HuH-7.5 (cell line): ENCODE measurements at places on chromosomes 2 and 18.
A peak's percentile ranks its signal among the peaks of the same experiment; 100 is the strongest.

DNA sequence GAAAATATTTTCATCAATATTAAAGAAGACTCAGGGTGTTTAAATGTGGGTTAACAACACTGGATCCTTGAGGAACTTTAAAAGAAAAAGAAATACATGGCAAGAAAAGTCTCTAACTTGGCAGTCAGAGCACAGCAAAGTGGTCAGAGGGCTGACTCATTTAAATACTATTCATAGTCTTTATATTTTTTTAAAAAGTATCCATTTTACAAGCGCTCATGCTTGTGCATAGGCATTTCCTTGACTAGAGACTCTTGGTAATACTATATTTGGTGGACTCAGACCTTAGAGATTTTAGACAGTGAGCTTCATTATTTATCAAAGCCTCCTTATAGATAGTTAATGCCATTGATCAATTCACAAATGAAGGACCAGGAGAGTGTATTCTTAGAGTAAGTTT is 110.2 kb downstream of the ABCA12 start:
- no peak for DNase-seq

DNA sequence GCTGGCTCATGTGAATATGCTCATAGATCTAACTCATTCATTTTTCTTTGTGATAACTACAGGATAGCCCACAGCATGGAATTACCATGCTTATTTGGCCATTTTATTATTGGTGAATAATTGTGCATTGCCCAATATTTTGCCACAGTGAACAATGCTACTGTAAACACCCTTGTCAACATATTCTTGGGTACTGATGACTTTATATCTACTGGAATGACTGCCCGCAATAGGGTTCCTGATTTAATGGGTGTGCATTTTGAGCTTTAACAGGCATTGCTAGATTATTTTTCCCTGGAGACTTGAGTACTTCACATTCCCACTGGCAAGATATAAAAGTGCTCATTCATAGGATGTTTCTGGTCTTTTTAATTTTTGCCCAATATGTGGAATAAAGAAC is 42.7 kb upstream of the EVA1A start:
- DNase-seq = no peak

DNA sequence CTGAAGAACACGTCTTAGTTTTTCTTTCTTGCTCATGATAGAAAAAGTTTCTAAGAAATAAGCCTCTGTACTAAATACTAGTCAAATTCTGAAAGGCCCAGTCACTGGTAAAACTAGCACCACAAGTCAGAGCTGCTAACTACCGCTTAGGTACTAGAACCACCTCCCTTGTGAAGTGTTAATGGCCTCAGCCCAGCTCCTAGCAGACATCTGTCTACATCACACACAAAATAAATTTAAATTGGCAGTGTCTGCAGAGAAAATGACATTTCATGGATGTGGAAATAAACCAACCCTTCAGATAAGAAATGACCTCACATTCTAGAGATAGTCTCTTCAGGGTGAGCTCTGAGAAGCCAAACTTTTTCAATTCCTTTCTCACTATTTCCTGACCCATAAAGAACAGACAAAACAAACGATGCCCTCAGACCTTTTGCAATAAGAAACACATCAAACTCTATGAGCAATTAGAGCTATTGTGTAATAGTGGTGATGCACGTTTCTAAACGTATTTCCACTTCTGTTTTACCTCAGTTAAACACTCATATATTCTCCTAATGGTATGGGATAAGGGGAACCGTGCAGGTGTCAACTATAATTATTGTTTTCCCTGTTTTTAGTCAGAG is 70.3 kb upstream of the DSG1 start:
- no peak for DNase-seq

DNA sequence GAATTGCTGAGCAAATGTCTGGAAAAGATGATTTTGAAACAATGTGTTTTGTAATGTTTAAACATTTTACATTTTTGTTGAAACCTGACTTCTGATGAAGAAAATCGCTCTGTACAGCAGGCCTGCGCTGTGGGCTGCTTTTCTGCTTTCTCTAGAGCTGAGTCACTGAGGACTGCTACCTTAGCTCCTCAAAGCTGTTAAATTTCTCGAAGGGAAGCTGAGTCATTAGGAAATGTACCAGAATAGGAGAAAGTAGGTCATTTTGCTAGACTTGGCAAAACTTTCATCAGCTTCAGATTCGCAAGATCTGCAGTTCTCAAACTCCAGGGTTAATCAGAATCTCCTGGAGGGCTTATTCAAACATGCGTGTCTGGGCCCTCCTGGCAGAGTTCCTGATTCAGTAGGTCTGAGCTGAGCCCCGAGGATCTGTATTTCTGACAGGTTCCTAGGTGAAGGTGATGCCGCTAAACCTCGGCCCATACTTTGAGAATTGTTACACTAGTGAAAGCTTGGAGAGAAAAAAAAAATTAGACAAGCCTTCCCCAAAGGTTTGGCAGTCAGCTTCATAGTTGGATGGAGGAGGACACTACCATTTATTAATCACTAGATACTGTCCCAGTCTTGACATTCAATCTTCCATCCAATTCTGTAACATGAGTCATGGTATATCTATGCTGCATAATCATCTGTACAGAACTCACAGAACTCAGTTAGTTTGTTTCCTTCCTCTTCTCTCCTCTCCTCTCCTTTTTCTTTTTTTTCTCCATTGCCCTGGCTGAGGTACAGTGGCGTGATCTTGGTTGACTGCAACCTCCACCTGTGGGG is 297.6 kb downstream of the PARD3B start:
- no peak for DNase-seq

- no peak for DNase-seq
Measured at GRCh38 chr18:60082790-60083189, 183.0 kb downstream of the PMAIP1 start.

DNA sequence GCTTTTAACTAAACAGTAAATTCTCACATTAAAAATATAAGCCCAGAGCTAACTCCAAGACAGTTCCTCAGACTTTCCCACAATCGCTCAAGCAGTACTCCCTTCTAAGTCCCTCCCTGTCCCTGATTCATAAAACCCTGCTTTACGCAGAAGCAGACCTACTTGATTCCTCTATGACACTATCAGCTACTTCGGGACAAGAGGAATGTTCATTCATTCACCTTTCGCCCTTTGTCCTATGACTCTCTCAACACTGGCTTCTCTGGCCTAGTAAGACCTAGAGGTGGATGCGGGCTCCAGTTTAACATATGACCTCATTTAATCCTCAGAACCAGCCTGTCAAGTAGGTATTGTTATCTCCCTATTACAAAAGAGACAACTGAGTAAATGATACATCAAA is 10.2 kb downstream of the LPIN2 start:
- peak; percentile 48 for DNase-seq

DNA sequence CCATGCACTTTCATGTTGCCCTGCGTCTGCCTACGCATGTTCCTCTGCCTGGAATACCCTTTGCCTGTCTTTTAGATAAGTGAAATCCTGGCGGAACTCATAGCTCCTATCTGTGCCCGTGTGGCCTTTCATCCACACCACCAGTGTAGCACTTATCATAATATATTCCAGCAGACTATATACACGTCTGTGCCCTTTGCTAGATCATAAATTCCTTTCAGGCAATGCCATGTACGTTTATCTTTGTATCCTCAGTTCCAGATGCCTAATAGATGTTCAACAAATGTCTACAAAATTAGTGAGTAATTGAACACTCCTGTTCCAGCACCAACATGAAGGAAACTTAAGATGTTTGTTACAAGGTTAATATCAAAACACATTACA is 106.9 kb downstream of the COLEC12 start:
- DNase-seq = no peak

GRCh38 chr2:151325581-151326095 is 31.8 kb upstream of the TNFAIP6 start:
- no peak for DNase-seq

DNA sequence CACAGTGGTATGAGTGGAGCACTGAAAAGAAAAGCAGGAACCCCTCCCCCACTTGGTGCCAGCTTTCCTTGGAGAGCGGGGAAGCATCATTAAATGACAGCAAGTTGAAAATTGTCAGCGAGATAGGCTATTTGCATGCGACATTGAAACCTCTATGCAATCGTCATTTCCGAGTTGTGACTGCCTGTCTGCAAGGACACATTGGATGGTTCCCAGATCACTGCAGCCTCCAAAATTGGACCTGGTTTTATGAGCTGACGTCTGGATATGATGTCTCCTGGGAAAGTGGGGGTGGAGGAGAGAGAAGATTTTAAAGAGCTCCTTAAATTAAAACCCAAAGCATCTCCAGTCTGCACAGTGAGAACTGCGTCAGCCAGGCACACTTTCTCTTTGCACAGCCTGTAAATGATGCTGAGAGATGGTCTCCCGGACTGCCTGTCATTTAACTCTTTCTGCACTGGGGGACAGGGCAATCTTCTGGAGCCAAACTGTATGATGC is 57.8 kb upstream of the KIF5C start:
- DNase-seq = no peak

DNA sequence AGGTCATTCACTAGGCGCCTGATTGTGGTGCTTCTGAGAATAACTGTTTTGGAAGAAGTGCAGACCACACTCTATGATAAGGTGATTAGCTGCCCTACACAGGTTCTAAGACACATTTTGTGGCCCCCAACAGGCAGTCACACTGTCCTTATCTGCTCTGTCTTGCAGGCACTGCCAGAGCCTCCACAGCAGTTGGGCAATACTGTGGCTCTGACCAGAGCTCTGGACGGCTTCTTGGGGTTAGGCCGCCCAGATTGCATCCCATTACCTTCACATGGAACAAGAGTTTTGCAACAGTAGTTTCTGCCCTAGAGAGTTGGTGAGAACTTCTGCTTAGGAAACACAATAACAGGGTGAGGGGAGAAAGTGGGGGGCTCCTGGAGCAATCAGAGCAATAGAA is 22.7 kb downstream of the RUFY4 start:
- no peak for DNase-seq

DNA sequence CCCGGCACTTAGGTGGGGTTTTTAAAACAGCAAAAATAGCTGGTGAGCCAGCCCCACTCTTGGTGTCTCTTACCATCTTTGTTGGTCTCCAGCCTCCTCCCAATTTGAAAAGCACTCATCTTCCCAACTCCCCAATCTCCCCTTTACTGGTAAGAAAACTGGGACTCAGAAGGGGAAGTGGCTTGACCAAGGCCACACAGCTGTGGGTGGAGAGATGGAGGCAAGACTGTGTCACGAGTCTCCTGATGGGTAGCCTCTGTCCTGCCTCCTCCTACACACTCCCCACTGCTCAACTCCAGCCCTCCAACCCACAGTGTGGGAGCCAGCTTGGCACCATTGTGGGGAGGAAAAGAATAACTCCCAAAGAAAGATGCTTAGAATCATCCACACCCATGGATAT is 140.4 kb downstream of the SMAD2 start:
- no peak for DNase-seq
